ENCODE measurements at places on chromosomes 1 and 21. TPM values are rescaled to one million over a fixed set of nuclear protein-coding genes. Genes with fewer than 3 reads are reported as not detected.

GRCh38 chr1:8671306-8671917 lies 146.0 kb downstream of the RERE start:
- peak; percentile 42 for DNase-seq

DNA sequence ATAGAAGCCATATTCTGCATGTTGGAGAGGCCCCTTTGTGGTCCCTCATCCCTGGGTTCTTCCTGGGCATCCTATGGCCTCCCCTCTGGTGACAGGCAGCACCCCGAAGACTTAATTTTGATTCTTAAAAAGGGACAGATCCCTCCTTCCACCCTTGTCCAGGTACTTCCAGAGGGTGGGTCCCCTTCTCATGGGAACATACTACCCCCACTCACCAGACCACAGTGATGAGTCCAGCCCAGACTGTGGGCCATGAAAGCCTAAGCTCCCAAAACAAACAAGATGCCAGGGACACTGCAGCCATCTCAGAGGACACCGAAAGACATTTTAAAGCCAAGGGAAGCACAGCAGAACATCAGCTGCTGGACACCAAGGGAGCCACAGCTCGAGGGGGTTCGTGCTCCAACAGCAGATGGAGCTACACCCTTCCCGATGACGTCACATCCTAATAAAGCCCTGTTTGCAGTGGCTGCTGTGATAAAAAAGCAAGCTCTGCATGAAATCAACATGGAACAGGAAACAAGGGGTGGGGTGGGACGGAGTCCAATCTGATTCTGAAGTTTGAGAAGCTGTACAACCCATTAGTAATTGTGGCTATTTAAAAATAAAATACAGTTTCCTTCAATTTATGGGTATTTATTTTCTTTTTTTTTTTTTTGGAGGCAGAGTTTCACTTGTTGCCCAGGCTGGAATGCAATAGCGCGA lies 32.4 kb downstream of the GNB1 start:
- peak; percentile 68 for DNase-seq

DNA sequence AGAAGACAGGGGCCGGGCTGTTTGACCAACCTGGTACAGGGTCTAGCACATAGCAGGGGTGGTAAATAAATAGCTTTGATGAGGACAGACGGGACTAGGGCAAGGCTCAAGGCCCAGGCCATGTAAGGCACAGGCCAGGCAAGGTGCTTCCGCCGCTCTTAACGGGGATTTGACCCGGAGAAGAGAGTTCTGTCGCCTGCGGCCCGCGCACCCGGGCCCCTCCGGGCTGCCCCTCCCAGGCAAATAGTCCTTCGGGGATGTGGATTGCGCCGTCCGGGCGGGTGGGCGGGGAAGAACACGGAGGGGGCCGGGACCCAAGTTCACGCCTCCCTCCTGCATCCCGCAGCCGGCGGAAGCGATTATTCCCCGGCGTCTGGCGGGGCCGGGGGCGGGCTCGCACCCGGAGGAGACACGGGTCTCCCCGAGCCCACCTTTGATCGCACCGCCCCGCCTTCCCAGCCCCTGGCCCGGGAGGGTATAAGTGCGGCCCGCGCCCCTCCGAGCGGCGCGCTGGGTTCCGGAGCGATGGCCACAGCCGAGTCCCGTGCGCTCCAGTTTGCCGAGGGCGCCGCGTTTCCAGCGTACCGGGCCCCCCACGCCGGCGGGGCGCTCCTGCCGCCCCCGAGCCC lies at the start of gene MIXL1:
Gene MIXL1 (plus strand): TSS at position 508 of the 629 bp plus-strand sequence. CDS start 18 bp downstream, at position 526.
- peak; percentile 21 for DNase-seq

DNA sequence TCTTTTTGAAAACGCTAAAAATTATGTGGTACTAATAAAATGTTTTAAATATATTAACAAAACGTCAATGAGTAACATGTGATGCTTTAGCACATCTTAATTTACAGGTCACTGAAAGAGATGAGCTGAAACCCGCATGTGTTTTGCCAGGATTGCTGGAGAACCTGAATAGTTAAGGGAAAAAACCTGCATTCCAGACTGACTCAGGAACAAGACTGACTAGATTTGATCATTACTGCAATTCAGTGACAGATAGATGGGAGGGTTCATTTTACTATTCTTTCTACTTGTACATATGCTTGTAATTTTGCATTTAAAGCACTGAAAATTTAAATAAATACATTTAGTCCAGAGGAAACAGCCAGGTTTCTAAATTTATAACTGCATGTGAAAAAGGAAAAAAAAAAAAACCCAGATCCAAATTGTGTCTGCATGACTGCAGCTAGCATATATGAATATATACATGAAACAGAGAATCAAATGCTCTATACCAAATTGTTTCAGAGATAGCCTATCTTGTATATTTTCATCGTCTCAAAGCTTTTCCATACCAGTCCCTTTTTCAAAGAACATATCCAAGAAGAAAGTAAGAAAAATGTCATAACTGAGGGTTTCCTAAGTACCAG lies 71.7 kb downstream of the APP start:
- DNase-seq = no peak

GRCh38 chr1:3908886-3909517 lies 8.9 kb upstream of the C1orf174 start:
- DNase-seq = no peak

- no peak for DNase-seq
Observed at GRCh38 chr21:42266971-42267556, 48.1 kb downstream of the ABCG1 start.

DNA sequence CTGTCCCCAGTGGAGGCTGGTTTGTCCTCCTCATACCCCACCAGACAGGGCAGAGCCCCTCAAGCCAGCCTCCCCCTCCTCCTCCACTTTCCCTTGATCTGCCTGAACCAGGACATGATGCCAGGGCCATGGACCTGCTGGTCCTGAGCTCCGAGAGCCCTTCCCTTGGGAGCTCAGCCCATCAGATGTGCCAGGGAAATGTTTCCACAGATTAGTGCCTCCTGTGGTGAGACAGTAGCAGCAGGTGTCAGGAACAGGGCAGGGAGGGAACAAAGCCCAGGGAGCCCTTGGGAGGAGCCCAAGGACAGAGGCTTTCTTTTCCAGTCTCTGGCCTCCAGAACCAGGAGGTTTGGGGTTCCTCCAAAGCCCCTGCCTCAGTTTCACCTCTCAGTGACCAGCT lies 14.6 kb upstream of the SLC41A1 start:
- DNase-seq = no peak

- DNase-seq = no peak
Observed at GRCh38 chr1:151158326-151158725, 1.9 kb downstream of the TNFAIP8L2 start.

GRCh38 chr1:44723496-44724295 lies 7.3 kb downstream of the RNU5D-1 start:
- DNase-seq = no peak

- DNase-seq = no peak
Observed at GRCh38 chr1:155912056-155912536, 947 bp upstream of the RIT1 start.

GRCh38 chr1:116127123-116127847 lies 16.1 kb downstream of the MAB21L3 start:
- no peak for DNase-seq

- DNase-seq = no peak
Observed at GRCh38 chr1:212178851-212179250, 106.4 kb upstream of the PPP2R5A start.

CSF1 gene
- 224 TPM for total RNA-seq

ZBTB37 gene
- 3.2 TPM for total RNA-seq

THEM5 gene
- not detected for total RNA-seq

GLIS1 gene
- total RNA-seq = not detected

AMY1A gene
- total RNA-seq = not detected
